ENCODE measurements at places on chromosomes 5 and 9.

GRCh38 chr5:176441921-176442323 is 6.3 kb upstream of the FAF2 start:
- DNase-seq = no peak

DNA sequence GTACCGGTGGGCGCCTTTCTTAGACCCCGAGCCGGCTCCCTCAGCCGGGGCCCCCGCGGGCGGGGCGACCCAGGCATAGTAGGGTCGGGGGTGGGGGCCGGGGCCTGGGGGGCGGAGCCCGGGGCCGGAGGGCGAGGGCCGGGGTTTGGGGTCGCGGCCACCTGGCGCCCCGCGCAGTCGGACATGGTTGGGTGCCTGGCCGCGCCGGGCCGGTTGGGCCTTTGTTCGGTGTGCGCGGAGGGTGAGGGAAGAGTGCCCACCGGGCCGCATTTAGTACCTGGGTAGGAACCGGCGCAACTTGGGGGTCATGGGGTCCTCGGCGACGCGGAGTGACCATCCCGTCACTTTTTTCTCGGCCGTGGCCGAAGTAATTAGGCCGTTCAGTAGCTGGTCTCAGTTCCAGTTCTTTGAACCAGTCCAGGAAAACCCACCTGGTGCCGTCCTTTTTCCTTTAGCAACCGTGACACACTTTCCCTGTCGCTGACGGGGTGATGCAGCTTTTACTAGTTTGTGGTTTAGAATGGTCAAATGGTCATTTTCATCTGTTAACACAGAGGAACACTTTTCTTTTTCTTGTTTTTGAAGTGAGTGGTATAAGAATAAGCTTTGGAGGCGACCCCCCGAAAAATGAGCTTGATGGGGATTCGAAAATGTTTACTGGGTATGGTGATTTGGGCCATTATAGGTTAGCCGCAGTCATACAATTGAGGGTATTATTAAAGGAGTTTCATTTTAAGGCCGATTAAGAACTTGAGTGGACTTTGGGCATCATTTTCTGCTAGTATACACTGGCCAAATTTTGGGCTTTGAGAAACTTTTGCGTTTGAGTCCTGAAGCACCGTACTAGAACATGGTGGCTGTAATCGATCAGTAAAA is 589 bp downstream of the CKS2 start:
- DNase-seq = no peak

GRCh38 chr5:143086908-143087637 is 316.4 kb downstream of the NR3C1 start:
- DNase-seq = no peak

- DNase-seq = no peak
These were observed 54.4 kb downstream of the MLANA start for GRCh38 chr9:5945112-5945511.

DNA sequence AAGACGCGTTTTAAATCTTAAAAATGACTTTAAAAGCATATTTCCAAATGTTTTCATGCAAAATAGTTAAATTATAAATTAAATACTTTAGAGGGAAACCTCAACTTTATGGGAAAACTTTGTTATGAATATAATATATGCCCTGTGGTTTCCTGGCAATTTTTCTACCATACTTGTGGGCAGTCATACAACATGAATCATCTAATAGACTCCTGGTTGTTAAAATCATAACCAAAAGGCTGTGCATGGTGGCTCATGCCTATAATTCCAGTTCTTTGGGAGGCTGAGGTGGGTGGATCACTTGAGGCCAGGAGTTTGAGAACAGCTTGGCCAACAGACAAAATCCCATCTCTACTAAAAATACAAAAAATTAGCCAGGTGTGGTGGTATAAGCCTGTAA is 18.2 kb downstream of the ATP10B start:
- no peak for DNase-seq

- peak; percentile 33 for DNase-seq
These were observed 42.8 kb upstream of the STXBP1 start for GRCh38 chr9:127568971-127569885.

- DNase-seq = no peak
These were observed 4.4 kb downstream of the NDST1 start for GRCh38 chr5:150512368-150512747.

DNA sequence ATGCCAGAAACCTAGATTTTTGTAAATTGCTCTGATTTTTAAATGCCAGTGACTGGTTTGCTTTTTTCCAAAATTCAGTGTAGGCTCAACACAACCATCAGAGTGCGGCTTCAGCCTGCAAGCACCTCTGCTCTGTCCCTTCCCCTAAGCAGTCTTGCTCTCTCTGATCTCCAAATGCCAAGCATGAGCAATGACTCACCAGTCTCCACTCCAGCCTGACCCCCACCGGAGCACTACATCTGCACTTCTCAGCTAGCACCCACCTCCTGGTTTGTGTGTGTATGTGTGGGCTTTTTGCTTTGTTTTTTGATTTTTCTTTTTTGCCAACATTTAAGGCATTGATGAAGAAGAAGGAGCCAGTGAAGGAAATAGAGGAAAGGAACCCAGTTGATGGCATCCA is 61.4 kb upstream of the ADRA1B start:
- no peak for DNase-seq

- DNase-seq = no peak
These were observed 126.1 kb downstream of the STARD4 start for GRCh38 chr5:111385970-111386831.

DNA sequence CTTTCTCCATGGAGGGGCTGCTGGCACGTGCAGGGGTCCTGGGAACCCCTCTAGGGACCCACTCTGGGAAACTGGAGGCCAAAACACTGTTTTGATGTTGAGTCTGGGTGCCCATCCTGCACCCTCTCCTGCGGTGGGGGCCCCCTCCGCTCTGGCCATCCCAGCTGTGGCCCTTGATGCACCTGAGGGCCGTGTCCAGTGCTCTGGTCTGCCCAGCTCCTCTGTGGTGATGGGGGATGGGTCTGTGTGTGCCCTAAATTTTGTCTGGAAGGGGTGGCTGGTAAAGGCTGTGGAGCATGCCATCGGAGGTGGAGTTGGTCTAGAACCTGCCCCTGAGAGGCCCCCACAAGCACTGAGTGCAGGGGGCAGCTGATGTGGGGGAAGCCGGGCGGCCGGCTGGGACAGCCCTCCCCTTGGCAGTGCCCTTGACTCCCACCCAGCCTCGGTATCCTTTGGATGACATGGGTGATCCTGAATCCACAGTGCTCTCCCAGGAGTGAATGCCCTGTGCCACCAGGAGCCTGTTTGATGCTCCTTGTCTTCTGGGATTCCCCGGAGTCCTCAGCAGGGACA is 26.3 kb downstream of the AHRR start:
- DNase-seq = no peak

DNA sequence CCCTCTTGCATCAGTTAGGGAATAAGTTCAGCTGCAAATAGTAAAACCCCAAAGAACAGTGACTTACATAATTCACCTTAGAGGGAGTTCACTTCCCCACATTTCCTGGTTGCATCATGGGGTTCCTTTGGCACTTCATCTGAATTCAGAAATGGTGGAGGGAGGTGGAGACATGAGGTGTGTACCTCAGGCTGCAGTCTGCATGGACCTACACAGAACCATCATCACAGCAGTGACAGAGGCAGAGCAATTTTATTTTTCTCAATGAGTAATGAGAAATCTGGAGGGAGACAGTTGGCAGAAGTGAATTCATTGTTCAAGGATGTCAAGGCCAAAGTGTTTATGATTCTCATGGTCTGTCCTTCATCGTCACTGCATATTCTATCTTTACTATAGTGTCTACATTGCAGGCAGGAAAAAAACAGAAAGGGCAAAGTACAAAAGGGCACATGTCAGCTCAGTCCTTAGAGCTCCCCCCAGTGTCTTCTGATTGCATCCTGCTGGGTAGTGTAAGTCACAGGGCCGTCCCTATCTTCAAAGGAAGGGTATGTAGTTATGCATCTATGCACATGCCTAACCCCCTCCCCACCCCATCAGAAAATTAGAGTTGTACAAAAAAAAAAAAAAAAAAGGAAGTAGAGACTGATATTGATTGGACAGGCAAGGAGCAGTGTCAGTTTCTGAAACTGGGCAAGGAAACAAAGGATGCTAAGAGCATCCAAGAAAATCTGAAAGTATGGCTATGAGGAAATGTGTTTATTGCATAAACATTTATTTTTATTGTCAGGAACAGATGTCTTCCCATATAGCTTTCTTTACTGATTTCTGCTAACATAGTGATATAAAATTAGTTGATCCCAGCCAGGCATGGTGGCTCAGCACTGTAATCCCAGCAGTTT is 132.7 kb upstream of the APC start:
- DNase-seq = no peak

GRCh38 chr9:32867026-32867425 is 83.7 kb downstream of the TMEM215 start:
- no peak for DNase-seq

DNA sequence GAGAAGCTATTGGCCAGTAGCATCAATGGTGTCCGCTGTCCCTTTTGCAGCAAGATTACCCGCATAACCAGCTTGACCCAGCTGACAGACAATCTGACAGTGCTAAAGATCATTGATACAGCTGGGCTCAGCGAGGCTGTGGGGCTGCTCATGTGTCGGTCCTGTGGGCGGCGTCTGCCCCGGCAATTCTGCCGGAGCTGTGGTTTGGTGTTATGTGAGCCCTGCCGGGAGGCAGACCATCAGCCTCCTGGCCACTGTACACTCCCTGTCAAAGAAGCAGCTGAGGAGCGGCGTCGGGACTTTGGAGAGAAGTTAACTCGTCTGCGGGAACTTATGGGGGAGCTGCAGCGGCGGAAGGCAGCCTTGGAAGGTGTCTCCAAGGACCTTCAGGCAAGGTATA is 10.8 kb downstream of the TRIM32 start:
- DNase-seq = peak; percentile 19

- DNase-seq = no peak
These were observed 159.0 kb upstream of the SLC12A2 start for GRCh38 chr5:127924606-127925005.

DNA sequence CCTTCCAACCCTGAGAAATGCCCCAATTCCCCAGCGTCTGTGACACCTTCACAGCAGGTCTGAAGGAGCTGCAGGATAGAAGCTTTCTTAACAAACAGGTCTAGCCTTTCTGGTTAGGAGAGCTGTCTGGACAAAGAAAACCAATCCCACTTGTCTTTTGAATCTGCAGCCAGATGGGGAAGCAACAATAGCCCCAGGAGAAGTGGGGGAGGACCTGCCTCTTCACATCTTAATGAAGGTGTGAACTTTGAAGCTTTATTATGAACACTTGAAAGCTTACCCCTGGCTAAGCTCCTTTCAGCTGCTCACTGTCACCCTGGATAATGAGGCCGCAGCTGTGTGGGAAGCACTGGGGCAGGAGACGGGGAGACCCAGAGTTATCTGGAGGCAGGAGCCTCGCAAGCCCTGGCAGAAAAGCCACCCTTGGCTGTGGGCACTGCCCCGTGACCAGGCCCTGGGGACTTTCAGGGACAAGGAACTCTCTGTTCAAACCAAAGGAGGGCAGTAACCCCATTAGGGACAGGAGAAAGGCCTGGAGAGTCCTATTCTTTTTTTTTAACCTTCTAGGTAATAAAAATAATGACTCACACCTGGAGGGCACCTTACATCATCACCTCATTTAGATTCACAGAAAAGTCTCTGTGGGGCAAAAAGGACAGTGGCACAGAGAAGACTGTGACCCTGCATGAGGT is 151.8 kb upstream of the RAD23B start:
- no peak for DNase-seq

DNA sequence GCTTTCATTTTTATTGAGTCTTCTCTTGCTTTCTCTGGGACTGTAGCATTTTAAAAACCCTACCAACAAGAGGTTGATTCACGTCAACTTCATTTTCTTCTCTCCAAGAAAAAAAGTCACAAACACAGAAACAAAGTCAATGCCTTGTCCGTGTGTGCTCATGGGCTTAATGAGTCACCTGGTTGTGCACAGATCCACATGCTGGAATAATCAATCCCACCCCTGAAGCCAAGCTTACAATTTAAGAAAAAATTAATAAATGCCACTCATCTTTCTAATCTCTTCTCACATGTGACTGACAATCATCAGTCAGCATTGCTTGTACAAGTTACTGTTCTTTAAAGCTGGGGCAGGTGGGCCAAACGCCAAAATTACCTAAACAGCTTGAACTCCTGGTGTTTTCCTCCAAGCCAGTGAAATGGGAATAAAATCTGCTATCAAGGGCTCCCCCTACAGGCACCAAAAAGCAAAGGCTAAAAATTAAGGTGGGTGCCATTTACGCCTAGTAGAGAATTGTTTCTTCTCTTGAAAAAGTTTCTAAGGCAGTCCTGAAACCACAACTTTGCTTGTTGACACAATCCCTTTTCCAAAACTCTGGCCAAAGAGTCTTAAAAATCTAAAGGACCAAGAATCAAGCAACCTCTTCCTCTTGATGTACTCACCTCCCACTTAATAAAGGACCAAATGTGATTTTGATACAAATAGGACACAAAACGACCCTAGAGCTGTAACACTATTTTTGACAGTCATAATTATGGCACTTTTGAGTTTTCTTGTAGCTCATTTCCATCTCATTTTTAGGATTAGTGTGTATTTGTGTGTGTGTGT is 21.3 kb downstream of the TRMO start:
- DNase-seq = no peak

DNA sequence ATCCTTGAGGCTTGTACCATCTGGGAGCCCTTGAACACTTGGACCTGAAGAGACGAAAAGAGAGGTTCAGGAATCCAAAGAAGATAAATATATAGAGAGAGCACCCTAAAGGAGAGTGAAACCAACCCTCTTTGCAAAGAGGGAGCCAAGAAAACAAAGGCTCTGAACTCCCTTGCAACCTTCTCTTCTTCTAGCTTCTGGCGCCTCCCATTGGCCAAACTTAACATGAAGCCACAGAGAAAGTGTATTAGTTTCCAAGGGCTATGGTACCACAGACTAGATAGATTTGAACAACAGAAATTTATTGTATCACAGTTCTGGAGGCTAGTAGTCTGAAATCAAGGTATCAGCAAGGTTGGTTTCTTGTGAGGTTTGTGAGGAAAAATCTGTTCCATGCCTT is 175.1 kb downstream of the HCN1 start:
- no peak for DNase-seq

GRCh38 chr5:108937221-108937620 is 189.5 kb downstream of the FER start:
- no peak for DNase-seq

- no peak for DNase-seq
These were observed 168.1 kb downstream of the EFNA5 start for GRCh38 chr5:107502676-107503060.

DNA sequence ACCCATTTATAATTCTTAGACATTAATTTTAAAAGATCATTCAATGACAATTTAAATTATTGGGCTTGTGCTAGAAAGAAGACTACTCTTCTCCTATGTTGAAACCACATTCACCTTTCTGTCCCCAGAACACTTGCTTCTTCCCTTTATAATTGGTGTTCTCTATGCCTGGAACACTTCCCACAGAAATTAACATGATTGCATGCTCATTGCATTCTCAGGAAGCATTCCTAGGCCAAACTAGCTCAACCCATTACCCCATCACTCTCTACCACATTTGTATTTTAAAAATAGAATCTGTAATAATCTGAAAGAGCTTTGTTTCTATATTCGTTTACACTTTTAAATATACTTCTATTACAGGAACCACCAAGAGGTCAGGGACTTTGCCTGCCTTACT is 184.7 kb downstream of the MEF2C start:
- DNase-seq = no peak
